ENCODE measurements at places on chromosomes 6 and 20. TPM values are rescaled to one million over a fixed set of nuclear protein-coding genes. Genes with fewer than 3 reads are reported as not detected.

DNA sequence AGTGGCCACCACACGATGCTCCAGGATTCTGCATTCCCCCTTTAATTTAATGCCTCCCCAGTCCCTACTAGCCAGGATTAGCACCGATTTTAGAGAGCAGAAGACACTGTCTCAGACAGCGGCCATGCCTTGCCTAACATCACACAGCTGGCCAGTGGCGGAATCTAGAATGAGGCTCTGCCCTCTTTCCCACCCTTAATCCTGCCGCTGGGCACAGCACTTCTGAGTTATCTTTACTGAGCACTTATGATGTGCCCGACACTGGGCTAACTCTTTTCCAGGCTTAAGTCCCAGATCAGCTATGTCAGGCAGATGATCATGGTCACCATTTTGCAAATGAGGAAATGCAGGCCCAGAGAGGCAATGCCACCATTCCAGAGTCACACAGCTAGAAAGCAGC lies 5.6 kb upstream of the BPIFA2 start:
- H3K36me3 ChIP-seq, result no peaks in the 10 kb centered on the region
- H3K4me3 ChIP-seq, result no peak overlapping the region
- no peaks in the 10 kb centered on the region for H3K4me1 ChIP-seq

DNA sequence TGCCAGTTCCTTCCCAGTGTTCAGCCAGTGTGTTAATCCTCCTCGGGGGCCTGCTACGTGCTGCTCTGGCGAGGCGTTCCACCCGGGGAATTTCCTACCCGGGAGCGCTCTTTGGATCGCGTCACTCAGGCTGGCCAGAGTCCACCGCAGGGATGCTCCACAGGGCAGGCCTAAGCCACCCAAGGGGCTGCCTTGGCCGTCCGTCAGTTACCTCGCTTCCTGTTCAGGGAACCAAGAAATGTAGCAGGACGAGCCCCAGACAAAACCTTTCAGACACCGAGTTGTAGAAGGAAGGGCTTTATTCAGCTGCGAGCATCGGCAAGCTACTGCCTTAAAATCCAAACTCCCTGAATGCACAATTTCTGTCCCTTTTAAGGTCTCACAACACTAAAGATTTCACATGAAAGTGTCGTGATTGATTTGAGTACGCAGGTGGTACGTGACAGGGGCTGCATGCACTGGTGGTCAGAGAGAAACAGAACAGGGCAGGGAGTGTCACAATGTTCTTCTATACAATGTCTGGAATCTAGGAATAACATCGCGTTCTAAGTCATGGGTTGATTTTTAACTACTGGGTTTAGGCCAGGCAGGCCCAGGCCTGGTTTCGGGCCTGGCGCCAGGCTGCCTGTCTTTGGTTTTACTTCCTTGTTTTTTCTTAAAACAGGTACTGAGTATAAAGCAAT lies 15.7 kb upstream of the POU5F1 start:
- H3K27me3 ChIP-seq, result no peaks in the 10 kb centered on the region
- H3K27ac ChIP-seq, result peak overlapping the region; percentile 94
- peaks cover 44% of the 10 kb centered on the region for H3K4me1 ChIP-seq
- no peaks in the 10 kb centered on the region for H3K36me3 ChIP-seq
- peak; percentile 75 for DNase-seq

The PPP2R5D gene
- 60.4 TPM for total RNA-seq

The MUC21 gene
- total RNA-seq, result not detected

The TCF15 gene
- total RNA-seq, result not detected

DNA sequence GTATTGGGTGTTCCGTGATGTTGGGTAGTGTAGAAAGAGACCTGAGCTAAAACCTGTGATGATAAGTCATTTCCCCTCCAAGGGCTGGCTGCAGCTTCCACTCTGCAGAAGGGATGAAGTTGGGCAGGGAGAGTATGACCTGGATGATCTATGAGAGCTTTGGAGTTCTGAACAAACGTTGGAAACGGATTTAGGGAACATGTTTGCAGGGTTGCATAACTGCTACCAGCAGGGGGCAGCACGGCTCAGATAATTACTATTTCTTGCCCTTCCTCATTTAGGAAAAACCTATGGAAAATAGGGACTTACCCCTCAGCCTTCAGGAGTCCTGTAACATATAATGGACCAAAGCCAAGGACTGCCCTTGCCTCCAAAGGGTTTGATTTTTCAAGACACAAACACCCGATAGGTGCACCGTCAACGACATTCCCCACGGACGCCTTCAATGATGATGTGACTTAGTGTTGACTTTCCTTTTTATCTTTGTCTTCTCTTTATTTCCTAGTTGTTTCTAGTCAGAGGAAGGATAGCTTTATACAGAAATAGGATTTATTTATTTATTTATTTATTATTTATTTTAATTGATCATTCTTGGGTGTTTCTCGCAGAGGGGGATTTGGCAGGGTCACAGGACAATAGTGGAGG lies 164.9 kb upstream of the SASH1 start:
- no peak overlapping the region for H3K4me3 ChIP-seq
- DNase-seq, result peak; percentile 30
- H3K27me3 ChIP-seq, result no peaks in the 10 kb centered on the region
- H3K27ac ChIP-seq, result no peak overlapping the region
- H3K4me1 ChIP-seq, result peaks cover 7% of the 10 kb centered on the region
- H3K36me3 ChIP-seq, result no peaks in the 10 kb centered on the region

GRCh38 chr6:20447581-20448132 lies 46.0 kb downstream of the E2F3 start:
- peaks cover 14% of the 10 kb centered on the region for H3K36me3 ChIP-seq
- no peak overlapping the region for H3K4me3 ChIP-seq
- H3K27ac ChIP-seq, result no peak overlapping the region
- no peaks in the 10 kb centered on the region for H3K27me3 ChIP-seq
- DNase-seq, result no peak

DNA sequence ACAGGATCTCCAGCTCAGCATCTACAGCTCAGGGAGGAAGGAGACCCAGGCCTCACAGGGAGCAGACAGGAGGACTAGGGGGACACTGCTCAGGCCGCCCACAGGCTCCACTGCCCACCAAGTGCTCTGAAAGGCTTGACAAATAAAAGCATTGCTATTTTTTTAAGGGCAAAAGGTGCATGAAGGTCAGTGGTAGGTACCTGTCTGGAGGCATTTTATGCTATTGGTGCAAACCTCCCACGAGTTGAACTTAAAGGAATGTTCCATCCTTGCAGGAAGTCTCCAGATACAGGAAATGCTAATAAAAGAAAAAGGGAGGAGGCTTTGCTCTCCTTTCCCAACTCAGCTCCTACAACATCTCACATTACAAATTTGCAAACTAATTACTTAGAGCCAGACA lies 228.1 kb downstream of the FOXC1 start:
- no peaks in the 10 kb centered on the region for H3K36me3 ChIP-seq
- H3K4me1 ChIP-seq, result peaks cover 8% of the 10 kb centered on the region
- DNase-seq, result no peak
- no peaks in the 10 kb centered on the region for H3K27me3 ChIP-seq
- no peak overlapping the region for H3K27ac ChIP-seq

DNA sequence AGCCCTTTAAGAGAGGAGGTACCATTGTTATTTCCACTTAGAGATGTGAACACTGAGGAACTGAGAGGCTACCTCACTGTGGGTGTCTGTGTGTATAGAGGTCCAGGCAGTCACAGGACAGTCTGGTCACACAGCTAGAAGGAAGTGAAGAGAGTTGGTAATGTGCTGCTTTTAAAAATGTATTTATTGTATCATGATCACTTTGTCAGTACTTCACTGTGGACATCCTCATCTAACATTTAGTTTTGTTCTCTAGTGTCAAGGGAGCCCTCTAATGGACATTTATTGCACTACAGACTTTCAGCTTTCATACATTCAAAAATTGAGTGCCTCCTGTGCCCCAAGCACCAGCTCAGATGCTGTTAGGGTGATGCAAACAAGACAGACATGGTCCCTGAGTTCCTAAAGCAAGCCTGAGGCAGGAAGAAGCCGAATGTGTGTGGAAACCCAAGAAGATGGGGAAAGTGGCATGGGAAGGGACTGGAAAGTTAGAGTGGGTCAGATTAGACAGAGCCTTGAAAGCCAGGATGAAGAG lies 123.0 kb downstream of the SLC16A10 start:
- no peak overlapping the region for H3K4me3 ChIP-seq
- no peaks in the 10 kb centered on the region for H3K36me3 ChIP-seq
- peaks cover 11% of the 10 kb centered on the region for H3K4me1 ChIP-seq
- H3K27ac ChIP-seq, result no peak overlapping the region
- peak; percentile 60 for DNase-seq

The PRSS16 gene
- total RNA-seq, result not detected

GRCh38 chr6:38432479-38432878 lies 207.2 kb downstream of the BTBD9 start:
- no peak for DNase-seq
- H3K27ac ChIP-seq, result no peak overlapping the region
- no peaks in the 10 kb centered on the region for H3K4me1 ChIP-seq
- H3K36me3 ChIP-seq, result no peaks in the 10 kb centered on the region

GRCh38 chr6:126551832-126552231 lies 211.9 kb downstream of the CENPW start:
- no peak for DNase-seq
- H3K27ac ChIP-seq, result no peak overlapping the region
- no peaks in the 10 kb centered on the region for H3K4me1 ChIP-seq
- H3K36me3 ChIP-seq, result no peaks in the 10 kb centered on the region
- H3K27me3 ChIP-seq, result no peaks in the 10 kb centered on the region
- H3K4me3 ChIP-seq, result no peak overlapping the region

The BFSP1 gene
- total RNA-seq, result 0.22 TPM

GRCh38 chr6:80673367-80673766 lies 566.9 kb downstream of the BCKDHB start:
- no peaks in the 10 kb centered on the region for H3K4me1 ChIP-seq
- H3K36me3 ChIP-seq, result no peaks in the 10 kb centered on the region
- H3K4me3 ChIP-seq, result no peak overlapping the region
- DNase-seq, result no peak
- H3K27ac ChIP-seq, result no peak overlapping the region
- no peaks in the 10 kb centered on the region for H3K27me3 ChIP-seq

The NR2E1 gene
- total RNA-seq, result not detected

- peak within 1 kb of the TSS; percentile 26 for H3K4me3 ChIP-seq
- peaks cover 92% of the 10 kb centered on the region for H3K27me3 ChIP-seq
- H3K4me1 ChIP-seq, result peaks cover 41% of the 10 kb centered on the region
These were observed at the start of gene HRH3 for GRCh38 chr20:62219992-62220665. TSS of gene HRH3 (minus strand) at chr20:62220278. CDS start at chr20:62219970, 308 bp downstream.

DNA sequence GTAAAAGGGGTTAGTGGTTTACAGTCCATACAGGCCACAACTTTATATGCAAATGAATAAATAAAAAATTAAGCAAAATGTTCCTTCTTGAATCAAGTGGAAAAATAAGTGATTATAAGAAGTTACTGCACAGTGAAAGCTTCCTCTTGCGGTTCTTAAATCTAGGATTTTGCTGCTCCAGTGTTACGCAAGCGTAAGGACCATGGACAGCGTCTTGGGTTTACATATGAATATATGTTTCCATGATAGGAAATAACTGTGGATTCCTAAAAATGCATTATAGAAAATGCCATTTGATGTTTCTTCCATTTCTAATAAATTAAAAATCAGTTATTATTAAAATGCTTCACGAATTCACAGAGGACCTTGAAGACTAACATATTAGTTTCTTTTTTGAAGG lies 176.6 kb upstream of the POU3F2 start:
- no peaks in the 10 kb centered on the region for H3K36me3 ChIP-seq
- peak; percentile 18 for DNase-seq
- H3K4me3 ChIP-seq, result no peak overlapping the region
- no peak overlapping the region for H3K27ac ChIP-seq
- H3K27me3 ChIP-seq, result no peaks in the 10 kb centered on the region
- H3K4me1 ChIP-seq, result no peaks in the 10 kb centered on the region

DNA sequence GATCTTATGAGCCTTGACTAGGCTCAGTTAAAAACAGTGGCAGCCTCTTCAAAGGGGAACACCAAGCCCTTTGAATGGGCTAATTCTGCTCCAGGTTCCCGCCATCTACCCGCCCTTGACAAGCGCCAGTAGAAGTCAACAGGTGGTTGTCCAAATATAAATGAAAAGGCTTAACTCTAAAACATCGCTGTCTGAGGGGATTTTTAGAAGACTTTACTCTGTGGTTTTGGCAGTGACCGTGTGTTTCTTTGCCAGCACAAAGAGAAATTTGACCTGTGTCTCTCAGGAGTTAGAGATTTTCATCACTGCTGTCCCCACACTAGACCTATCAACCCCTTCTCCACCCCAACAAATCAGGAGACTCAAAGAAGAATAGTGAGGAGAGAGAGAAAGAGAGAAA lies 19.8 kb upstream of the SIM1 start:
- no peak overlapping the region for H3K27ac ChIP-seq
- no peaks in the 10 kb centered on the region for H3K27me3 ChIP-seq
- no peak for DNase-seq
- peaks cover 15% of the 10 kb centered on the region for H3K4me1 ChIP-seq
- H3K36me3 ChIP-seq, result no peaks in the 10 kb centered on the region
- H3K4me3 ChIP-seq, result no peak overlapping the region

The C6orf58 gene
- total RNA-seq, result not detected

GRCh38 chr20:23235173-23236027 lies 115.2 kb upstream of the NXT1 start:
- DNase-seq, result peak; percentile 50
- no peaks in the 10 kb centered on the region for H3K27me3 ChIP-seq
- H3K4me1 ChIP-seq, result peaks cover 23% of the 10 kb centered on the region
- no peak overlapping the region for H3K4me3 ChIP-seq
- H3K27ac ChIP-seq, result no peak overlapping the region

The SMIM29 gene
- 15.3 TPM for total RNA-seq

DNA sequence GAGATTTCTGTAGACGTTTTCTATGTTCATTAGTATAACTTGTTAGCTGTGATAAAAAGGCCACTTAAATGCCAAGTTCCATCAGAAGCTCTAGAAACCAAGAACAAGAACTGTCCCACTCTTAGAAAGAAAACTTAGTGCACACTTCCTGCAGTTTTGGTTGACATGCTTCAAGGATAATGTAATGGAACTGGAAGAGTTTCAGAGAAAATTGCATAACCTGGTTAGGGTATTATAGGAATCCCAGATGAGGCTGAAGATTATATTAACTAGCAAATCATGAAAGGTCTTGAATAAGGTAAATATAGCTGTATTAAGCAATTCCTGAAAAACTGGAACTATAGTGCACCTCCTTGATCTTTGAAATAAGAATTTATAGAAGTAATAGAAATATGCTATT lies 1.8 kb upstream of the PHACTR2 start:
- no peak overlapping the region for H3K4me3 ChIP-seq
- peak; percentile 46 for DNase-seq
- no peaks in the 10 kb centered on the region for H3K27me3 ChIP-seq
- no peaks in the 10 kb centered on the region for H3K36me3 ChIP-seq

- H3K27ac ChIP-seq, result no peak overlapping the region
- H3K4me3 ChIP-seq, result no peak overlapping the region
These were observed 571.0 kb upstream of the NOX3 start for GRCh38 chr6:156026486-156027247.

The LSM2 gene
- 90.5 TPM for total RNA-seq
